ENCODE measurements at places on chromosomes 6 and 20. TPM values are rescaled to one million over a fixed set of nuclear protein-coding genes. Genes with fewer than 3 reads are reported as not detected.
A peak's percentile ranks its signal among the peaks of the same experiment; 100 is the strongest.

OR2B6 gene
- not detected for total RNA-seq

CDH22 gene
- total RNA-seq: 0.67 TPM

DNA sequence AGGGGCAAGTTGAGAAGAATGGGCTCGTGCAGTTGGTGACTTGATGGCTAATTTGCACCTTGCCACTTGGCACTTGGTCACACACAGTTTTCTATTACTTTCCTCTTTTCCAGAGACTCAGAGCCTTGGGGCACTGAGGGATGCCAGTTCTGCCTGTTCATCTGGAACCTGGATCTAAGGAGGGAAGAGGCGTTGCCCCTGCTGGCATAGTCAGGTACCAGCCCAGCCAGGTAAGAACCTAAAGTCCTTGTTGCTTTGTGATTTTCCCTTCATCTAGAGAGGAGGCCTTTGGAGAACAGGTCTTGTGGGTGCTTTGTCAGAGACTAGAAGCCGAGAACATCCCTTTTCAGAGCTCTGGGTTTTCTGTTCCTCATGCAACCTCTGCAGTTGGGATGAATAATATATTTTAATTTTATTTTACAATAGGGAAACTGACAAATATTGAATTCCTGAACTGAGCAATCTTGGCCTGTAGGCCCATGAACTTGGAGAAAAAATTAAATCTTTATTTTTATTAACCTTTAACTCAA lies 11.4 kb downstream of the SYTL3 start:
- H3K4me1 ChIP-seq: no peaks in the 10 kb centered on the region
- no peak for DNase-seq
- no peak overlapping the region for H3K4me3 ChIP-seq

DNA sequence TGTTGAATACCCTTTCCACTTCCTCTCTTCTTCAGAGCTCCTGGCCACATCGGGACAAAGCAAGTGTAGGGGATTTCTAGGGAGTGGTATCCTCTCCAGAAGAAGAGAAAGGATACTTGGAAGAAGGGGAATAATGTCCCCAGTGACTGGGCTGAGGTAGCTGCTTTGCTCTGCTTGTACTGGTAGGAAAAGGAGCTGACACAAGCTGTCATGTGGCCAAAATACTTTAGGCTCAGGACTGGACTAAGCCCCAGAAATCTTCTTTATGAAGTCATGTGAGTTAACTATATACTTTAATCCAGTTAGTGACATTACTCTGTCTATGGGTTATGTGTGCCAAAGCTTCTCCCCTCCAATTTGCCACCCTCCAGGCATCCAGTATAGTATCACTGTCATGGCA lies 40.5 kb downstream of the AKIRIN2 start:
- H3K4me1 ChIP-seq: no peaks in the 10 kb centered on the region
- DNase-seq: no peak
- H3K36me3 ChIP-seq: peaks cover 4% of the 10 kb centered on the region
- no peak overlapping the region for H3K4me3 ChIP-seq
- no peaks in the 10 kb centered on the region for H3K27me3 ChIP-seq

ASIP gene
- total RNA-seq: not detected

FITM2 gene
- 87.1 TPM for total RNA-seq

GRCh38 chr6:41647061-41647511 lies 8.8 kb downstream of the MDFI start:
- DNase-seq: no peak
- no peaks in the 10 kb centered on the region for H3K36me3 ChIP-seq
- H3K4me3 ChIP-seq: no peak overlapping the region
- no peaks in the 10 kb centered on the region for H3K27me3 ChIP-seq
- no peaks in the 10 kb centered on the region for H3K4me1 ChIP-seq

TCP11 gene
- not detected for total RNA-seq

- no peaks in the 10 kb centered on the region for H3K27me3 ChIP-seq
- DNase-seq: no peak
- H3K4me1 ChIP-seq: no peaks in the 10 kb centered on the region
- H3K36me3 ChIP-seq: no peaks in the 10 kb centered on the region
Measured at GRCh38 chr6:43826730-43827129, 56.7 kb downstream of the VEGFA start.

DNA sequence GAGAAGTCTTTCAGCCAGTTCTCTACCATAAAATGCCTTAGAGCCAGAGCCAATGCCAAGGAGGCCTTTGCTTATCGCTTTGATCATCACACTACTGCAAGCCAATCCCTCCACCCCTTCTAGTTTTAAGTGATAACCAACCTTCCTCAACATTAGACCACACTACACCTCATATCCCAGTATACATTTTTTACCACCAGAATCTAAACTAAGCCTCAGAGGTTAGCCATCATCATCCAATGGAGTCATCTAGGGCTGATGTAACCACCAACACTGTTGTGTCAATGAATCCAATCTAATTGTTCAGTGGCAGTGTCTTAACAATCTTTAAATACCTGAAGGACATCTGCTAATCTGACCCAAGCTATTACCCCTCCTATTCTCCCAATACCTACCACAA lies 6.4 kb downstream of the ZUP1 start:
- H3K27ac ChIP-seq: no peak overlapping the region
- no peak for DNase-seq
- H3K4me1 ChIP-seq: peaks cover 14% of the 10 kb centered on the region
- H3K36me3 ChIP-seq: peaks cover 11% of the 10 kb centered on the region
- no peak overlapping the region for H3K4me3 ChIP-seq
- H3K27me3 ChIP-seq: no peaks in the 10 kb centered on the region

DNA sequence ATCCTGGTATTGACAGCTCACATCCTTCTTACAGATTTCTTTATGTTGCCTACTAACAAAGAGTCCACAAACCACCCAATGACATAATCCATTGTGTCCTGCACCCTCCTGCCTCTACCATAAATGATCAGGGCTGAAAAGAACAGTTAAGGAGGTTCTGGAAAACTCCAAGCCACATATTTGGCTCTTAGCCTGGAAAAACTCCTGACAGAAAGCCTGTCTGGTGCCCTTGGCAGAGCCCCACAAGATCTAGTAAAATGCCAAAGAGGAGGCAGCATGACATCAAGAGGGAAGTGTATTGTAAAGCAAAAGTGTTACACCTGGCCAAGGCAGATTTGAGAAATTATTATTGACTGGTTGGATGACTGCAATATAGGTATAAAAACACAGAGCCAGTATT lies 126.4 kb upstream of the VGLL2 start:
- no peak overlapping the region for H3K4me3 ChIP-seq
- no peaks in the 10 kb centered on the region for H3K4me1 ChIP-seq
- no peak for DNase-seq
- no peaks in the 10 kb centered on the region for H3K27me3 ChIP-seq

CCDC167 gene
- 26.1 TPM for total RNA-seq

PNPLA1 gene
- 0.20 TPM for total RNA-seq

- no peak overlapping the region for H3K27ac ChIP-seq
- no peaks in the 10 kb centered on the region for H3K36me3 ChIP-seq
- H3K4me3 ChIP-seq: no peak overlapping the region
- no peak for DNase-seq
- no peaks in the 10 kb centered on the region for H3K4me1 ChIP-seq
Measured at GRCh38 chr6:26075063-26075717, 12.0 kb upstream of the HFE start.

- H3K4me1 ChIP-seq: peaks cover 10% of the 10 kb centered on the region
- no peaks in the 10 kb centered on the region for H3K36me3 ChIP-seq
- H3K27me3 ChIP-seq: no peaks in the 10 kb centered on the region
Measured at GRCh38 chr6:128259730-128260685, 260.4 kb downstream of the PTPRK start.

- H3K4me1 ChIP-seq: peaks cover 31% of the 10 kb centered on the region
- H3K36me3 ChIP-seq: no peaks in the 10 kb centered on the region
- DNase-seq: no peak
- H3K27me3 ChIP-seq: no peaks in the 10 kb centered on the region
- peak overlapping the region; percentile 66 for H3K4me3 ChIP-seq
Measured at GRCh38 chr6:157236040-157236725, 87.1 kb downstream of the TMEM242 start.
